ENCODE measurements at places on chromosomes 16 and 17. TPM values are rescaled to one million over a fixed set of nuclear protein-coding genes. Genes with fewer than 3 reads are reported as not detected.
A peak's percentile ranks its signal among the peaks of the same experiment; 100 is the strongest.

- DNase-seq, result peak; percentile 53
These were observed 664 bp upstream of the NKD1 start for GRCh38 chr16:50547340-50548124.

DNA sequence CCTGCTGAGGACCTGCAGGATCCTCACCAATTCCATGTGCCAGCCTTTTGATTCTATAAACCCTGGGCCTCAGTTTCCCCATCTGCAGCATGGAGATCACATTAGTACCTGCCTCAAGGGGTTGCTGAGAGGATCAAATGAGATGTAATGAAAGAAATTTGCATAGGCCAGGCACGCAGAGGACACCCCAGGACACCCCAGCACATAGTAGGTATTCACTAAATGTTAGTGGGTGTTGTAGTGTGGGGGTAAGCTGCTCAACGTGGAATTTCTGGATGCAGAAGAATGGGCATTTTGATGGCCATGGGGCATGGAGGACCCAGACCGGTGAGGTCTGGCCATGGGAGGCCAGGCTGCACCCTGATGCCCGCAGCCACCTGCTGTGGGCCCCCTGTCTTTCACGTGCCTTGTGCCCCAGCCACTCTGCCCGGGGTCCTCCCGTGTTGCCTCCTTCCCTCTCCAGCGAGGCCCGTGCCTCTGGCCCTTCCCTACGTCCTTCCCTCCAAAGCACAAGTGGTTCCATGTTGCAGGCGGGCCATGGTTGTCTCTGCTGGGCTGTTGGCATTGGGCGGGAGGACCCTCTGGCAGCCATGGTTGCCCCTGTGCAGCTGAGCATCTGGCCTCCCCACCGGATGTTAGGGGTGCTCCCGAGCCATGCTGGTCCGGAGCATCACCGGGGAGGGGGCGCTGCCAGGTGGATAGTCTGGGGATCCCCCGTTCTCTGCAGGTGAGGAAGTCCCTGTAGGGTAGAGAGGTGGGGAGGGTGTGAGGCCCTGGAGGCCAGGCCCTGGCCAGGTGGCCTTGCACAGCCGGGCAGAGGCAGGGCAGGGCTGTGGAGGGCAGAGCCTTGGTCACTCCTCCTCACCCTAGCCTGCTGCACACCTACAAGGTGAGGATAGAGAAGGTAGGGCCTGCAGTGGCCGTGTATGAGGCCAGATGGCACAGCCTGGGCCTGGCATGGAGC is 8.6 kb downstream of the MAP2K3 start:
- DNase-seq, result no peak

GRCh38 chr16:55393991-55394390 is 70.0 kb downstream of the IRX6 start:
- no peak for DNase-seq

GRCh38 chr17:80761110-80761871 is 216.7 kb downstream of the RPTOR start:
- DNase-seq, result no peak

DNA sequence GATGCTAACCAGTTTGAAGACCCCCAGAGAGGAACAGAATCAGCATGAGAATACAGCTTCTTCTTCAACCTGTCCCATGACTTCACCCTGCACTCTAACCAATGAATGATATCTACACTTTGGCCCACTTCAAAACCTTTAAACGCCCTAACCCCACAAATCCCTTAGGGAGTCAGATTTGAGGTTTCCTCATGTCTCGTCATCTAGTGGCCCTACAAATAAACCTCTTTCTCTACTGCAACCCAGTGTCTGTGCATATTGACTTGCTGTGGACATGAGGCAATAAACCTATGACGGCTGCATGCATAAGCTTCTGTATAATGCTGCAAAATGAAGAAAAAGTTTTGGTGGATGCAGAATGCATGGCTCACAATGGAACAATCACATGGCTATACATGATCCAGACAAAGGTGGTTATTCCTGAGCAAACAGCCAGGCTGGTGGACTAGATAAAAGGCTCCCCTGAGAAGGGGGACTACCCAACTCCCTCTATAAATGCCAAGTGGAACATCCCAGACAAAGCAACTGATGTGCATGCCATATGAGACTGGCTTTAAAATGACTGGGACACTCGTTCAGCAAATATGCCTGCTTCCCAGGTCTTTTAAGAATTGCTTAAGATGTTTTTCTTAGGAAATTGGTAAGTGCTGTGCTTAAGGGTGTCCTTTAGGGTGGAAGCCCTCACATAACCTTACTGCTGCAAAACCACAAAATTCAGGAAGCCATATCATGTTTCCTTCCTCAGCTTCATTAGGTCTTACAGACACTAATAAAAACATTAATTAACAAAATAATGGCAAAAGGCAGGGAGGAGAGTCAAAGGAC is 12.2 kb downstream of the N4BP1 start:
- no peak for DNase-seq

DNA sequence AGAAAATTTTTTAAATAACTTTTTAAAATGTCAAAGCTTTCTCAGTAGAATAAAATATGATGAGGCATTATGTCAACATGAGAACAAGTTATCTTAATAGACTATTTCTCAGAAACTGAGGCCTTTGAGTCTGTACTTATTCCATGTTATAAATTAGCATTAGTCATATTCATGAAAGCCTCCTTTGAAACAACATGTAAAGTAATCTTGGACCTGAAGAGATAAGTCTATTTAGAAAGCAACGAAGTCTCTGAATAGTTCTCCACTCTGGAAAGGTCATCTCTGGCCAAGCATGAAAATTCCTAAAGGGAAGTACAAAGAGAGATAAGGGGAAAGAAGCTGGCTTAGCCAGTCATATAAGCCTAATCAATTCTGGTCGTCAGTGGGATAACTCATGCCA is 150.8 kb downstream of the CYB561 start:
- no peak for DNase-seq

DNA sequence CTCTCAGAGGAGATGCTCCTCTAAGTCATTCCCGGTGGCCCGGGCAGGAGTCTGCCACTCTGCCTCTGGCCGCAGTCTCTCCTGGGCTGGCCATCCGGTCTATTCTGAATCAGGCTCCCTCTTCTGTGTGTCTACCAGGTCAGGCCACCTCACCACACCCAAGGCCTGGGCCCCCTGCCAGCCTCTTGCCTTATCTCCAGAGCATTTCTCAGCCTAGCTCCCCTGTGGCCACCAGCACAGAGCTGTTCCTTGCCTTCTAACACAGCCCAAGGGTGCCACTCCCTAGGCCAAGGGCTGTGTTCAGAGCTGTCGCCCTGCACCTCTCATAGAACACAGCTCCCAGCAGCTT is 55.3 kb downstream of the MYO18A start:
- no peak for DNase-seq

GRCh38 chr16:2187212-2187611 is 9.2 kb downstream of the CASKIN1 start:
- no peak for DNase-seq

DNA sequence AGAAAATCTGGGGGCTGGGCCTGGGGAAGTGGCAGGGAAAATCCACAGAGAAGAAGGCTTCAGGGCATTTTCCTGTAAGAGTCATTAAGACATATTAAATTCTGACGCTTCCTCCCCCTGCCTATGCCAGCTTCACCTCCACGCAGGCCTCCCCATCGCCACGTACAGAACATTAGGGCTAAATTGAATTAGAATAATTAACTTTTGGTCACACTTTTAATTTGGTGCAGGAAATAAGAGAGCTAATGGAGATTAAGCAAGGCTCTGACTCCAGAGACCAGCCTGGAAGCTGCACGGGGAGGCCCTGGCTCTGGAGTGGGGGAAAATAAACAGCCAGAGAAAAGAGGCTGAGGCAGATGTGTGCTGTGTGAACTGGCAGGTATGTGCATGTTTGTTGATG is 148.0 kb downstream of the CCT6B start:
- DNase-seq, result no peak

DNA sequence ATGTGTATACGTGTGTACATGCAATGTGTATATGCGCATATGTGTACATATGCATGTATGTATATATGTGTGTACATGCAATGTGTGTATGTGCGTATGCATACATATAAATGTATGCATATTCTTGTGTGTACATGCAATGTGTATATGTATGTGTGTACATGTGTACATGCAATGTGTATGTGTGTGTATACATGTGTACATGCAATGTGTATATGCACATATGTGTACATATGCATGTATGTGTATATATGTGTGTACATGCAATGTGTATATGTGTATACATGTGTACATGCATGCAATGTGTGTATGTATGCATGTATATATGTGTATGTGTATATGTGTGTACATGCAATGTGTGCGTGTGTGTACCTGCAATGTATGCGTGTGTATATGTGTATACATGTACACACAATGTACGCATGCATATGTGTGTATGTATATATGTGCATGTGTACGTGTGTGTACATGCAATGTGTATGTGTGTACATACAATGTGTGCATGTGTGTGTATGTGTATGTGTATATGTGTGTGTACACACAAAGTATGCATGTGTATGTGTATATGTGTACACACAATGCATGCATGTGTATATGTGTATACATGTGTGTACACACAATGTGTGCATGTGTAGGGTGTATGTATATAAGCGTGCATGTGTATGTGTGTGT is 167.7 kb downstream of the SHISA9 start:
- no peak for DNase-seq

- peak; percentile 51 for DNase-seq
These were observed 4.0 kb downstream of the IRX5 start for GRCh38 chr16:54934481-54935265.

DNA sequence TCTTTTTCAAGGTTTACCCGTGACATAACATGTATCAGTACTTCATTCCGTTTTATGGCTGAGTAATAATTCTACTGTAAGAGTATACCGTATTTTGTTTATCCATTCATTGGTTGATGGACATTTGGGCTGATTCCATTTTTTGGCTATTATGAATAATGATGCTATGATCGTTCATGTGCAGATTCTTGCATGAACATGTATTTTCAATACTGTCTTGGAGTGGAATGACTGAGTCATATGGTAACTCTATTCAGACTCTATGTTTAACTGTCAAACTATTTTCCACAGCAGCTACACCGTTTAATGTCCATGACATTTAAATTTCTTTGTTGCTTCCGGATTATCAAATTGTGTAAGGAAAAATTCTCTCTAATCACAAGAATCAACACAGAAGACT is 17.9 kb downstream of the BFAR start:
- no peak for DNase-seq

DNA sequence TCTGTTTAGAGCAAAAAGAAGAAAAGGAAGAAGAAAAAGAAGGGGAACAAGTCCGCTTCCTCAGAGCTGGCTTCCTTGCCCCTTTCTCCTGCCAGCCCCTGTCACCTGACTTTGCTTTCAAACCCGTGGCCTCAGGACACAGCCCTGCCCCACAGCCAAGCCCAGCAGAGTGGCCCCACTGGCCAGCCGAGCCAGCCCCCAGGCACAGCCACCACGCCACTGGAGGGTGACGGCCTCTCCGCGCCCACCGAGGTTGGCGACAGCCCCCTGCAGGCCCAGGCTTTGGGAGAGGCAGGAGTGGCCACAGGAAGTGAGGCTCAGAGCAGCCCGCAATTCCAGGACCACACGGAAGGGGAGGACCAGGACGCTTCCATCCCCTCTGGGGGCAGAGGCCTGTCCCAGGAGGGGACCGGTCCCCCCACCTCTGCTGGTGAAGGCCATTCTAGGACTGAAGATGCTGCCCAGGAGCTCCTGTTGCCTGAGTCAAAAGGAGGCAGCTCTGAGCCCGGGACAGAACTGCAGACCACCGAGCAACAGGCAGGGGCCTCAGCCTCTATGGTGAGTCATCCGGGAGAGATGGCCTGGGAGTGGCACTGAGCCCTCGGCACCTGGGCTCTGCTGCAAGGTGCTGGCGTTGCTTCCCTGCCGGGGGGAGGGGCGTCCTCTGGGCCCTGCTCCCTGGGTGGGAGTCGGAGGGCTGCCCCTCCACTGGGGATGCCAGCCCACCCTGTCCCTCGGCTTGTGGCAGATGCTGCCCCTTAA is 27.3 kb downstream of the RNF213 start:
- DNase-seq, result no peak

- DNase-seq, result no peak
These were observed 119.6 kb downstream of the CDH11 start for GRCh38 chr16:65002265-65002664.

DNA sequence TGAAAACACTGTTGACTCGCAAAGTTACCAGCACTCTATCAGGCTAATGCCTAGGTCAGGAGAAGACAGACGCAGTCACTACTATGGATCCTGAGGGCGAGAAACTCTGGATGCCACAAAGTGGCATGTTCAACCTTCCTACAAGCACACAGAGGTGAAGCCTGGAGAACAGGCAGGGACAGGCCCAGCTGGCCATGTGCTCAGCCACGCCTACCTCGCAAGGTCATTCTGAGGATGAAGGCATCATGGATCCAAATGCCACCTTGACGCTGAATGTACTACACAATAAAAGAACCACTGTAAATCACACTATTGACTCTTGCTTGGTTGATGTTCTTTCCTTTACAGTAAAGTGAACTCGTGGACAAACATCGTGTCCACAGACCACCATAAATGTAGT is 85.8 kb downstream of the ANKRD11 start:
- DNase-seq, result no peak

DNA sequence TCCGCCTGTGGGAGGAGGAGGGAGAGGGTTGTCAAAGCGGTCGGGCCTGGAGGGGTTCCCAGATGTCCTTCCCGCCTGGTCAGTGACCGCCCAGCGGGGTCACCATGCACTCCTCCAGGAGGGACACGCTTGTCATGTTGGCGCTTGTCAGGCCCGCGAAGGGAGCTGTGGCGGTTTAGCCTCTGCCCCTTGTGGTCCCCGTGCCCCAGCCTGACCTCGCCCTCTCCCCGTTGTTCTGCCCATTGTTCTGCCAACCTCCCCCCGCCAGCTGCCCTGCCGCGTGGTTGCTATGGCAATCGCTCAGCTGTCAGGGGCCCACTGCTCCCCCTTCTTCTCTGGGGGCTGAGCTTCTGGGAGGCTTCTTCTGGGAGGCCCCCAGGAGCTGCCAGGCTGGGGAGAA is 146.4 kb upstream of the CIBAR2 start:
- DNase-seq, result no peak

Gene PLA2G10
- not detected for total RNA-seq

Gene KRTAP4-9
- total RNA-seq, result not detected

Gene KRTAP9-2
- total RNA-seq, result not detected

All from glutamatergic neuron (in vitro differentiated cells).